ENCODE measurements at places on chromosomes 1 and 21.

- no peak overlapping the region for H3K4me3 ChIP-seq
- DNase-seq: peak; percentile 21
- H3K27ac ChIP-seq: no peak overlapping the region
- H3K4me1 ChIP-seq: no peaks in the 10 kb centered on the region
- no peaks in the 10 kb centered on the region for H3K27me3 ChIP-seq
These were observed 383.8 kb upstream of the VAMP3 start for GRCh38 chr1:7387053-7387927.

- H3K4me3 ChIP-seq: no peak overlapping the region
- H3K36me3 ChIP-seq: no peaks in the 10 kb centered on the region
- H3K4me1 ChIP-seq: peaks cover 51% of the 10 kb centered on the region
- H3K27me3 ChIP-seq: no peaks in the 10 kb centered on the region
- peak overlapping the region; percentile 73 for H3K27ac ChIP-seq
- DNase-seq: no peak
These were observed 220.0 kb downstream of the RERE start for GRCh38 chr1:8597455-8597854.

DNA sequence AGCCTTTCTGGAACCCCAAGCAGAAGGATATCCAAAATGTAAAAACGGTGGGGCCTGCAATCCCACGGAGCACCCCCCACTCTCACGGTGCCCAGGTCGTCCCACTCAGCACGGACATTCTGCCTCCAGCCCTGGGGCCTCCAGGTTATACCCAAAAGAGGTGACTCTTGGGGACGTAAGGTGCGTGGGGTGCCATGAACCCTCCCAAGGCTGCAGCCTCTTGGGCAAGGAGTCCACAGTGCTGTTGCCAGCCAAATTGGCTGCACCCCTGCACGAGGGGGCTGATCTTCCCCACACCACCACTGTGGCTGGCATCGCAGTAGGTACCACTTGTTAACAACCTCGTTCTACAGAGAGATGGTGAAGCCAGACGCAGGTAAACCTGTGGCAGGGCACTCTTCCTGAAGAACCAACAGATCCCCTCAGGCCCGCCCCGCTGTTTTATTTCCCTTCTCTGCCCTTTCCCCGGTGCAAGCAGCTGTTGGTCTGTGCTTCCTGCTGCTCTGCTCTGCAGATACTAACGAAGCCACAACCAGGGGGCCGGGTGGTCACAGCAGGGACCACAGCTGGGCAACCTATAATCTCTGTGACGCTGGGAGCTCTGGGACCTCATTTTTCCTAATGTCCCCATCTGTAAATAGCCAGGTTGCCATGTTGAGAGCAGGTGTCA lies 8.7 kb downstream of the TFF3 start:
- DNase-seq: no peak
- no peak overlapping the region for H3K27ac ChIP-seq
- no peaks in the 10 kb centered on the region for H3K27me3 ChIP-seq
- H3K4me3 ChIP-seq: no peak overlapping the region
- no peaks in the 10 kb centered on the region for H3K4me1 ChIP-seq

DNA sequence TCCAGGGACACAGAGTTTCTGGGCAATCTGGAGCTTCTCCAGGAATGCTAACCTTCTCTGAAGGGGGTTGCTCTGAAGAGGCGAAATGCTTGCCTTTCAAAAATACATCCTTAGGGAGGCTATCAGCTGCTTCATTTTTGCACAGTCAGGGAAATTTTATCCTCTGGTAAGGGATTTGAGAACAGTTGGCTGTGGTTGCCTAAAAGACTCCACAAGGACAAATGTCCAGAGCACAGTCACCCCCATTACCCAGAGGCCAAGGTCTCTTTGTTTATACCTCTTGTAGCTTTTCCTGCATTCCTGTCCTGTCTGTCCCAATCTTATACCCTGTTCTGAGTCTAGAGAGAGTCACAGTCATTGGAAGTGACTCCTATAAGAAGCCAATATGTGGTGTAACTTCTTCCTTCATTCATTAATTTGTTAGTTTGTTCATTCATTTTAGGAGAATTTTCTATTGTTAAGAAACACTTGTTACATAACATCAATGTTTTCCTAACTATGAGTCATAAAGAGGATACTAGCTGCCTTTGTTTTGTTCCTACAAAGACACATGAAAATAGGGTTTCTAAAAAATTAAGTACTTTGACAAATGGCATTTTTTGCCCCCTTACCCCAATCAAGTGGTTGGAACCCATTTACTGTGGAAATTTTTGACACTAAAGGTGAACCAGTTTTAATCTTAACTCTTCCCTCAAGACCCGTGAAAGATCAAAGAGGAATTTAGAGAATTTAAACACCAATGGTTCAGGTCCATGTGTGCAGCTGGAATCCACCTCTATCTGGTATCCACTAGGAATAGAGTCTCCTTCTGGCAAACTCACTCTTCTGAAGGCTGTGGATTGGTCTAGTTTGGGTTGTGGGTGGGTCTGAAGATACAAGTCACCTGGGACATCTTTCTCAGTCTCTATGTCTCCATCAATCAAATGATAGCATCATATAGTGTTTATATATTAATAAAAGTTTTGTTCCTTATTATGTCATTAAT lies 47.1 kb downstream of the GPR88 start:
- H3K27ac ChIP-seq: no peak overlapping the region
- H3K4me3 ChIP-seq: no peak overlapping the region
- no peaks in the 10 kb centered on the region for H3K27me3 ChIP-seq
- H3K36me3 ChIP-seq: no peaks in the 10 kb centered on the region
- H3K4me1 ChIP-seq: no peaks in the 10 kb centered on the region

DNA sequence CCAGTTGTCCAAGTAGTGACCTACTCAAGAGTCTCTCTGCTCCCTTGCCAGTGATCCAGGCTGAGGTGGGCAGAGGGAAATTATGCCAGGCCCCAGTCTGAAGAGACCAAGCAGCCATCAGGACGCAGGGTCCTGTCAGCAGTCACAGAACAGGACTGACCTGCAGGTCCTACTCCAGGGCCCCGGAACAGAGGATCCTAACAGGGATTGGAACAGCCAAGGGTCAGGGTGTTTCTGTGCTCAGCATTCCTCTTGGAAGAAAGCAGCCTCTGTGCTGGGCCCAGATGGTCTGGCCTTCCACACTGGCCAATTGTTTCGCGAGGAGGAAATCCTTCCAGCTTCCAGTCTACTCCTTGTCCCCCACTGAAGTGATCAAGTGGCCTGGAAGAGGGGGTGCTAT lies 41.6 kb upstream of the USP1 start:
- H3K36me3 ChIP-seq: no peaks in the 10 kb centered on the region
- no peak overlapping the region for H3K27ac ChIP-seq
- no peak for DNase-seq
- no peaks in the 10 kb centered on the region for H3K27me3 ChIP-seq
- no peaks in the 10 kb centered on the region for H3K4me1 ChIP-seq

GRCh38 chr21:36545776-36546511 lies 66.0 kb upstream of the CLDN14 start:
- H3K4me1 ChIP-seq: no peaks in the 10 kb centered on the region
- no peak overlapping the region for H3K4me3 ChIP-seq
- DNase-seq: no peak
- no peak overlapping the region for H3K27ac ChIP-seq

DNA sequence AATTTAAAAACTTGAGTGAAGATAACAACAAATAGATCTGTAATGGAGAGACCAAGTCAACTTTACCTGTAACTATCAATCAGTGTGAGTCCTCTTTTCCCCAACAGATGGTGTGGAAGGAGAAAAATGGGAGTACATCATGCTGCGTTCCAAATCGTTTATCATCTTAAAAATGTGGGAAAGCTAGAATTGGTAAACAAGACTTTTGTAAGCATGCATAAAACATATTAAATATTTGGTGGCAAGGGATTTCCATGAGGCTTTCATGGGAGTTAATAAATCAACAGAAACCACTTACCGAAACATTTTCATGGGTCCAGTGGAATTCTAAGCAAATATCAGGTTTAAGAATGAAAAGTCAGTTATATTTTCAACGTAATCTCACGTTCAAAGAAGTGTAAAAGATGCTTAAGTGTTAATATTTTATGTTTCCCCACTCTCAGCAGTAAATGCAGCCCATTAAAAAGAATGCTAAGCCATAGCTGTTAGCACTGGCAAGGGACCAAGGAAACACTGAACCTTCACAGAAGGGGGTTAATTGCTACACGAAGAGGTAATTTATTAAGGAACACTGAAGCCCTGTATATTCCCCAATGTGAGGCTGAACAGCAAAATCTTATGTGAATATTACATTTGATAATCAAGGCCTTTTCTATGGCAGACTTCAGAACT lies 117.0 kb downstream of the ZC3H11B start:
- no peaks in the 10 kb centered on the region for H3K27me3 ChIP-seq
- no peak overlapping the region for H3K4me3 ChIP-seq
- no peak for DNase-seq
- H3K36me3 ChIP-seq: no peaks in the 10 kb centered on the region
- no peak overlapping the region for H3K27ac ChIP-seq

GRCh38 chr21:45211661-45212060 lies 76.0 kb downstream of the POFUT2 start:
- H3K27ac ChIP-seq: no peak overlapping the region
- DNase-seq: no peak
- peaks cover 22% of the 10 kb centered on the region for H3K36me3 ChIP-seq
- no peaks in the 10 kb centered on the region for H3K4me1 ChIP-seq
- no peaks in the 10 kb centered on the region for H3K27me3 ChIP-seq
- H3K4me3 ChIP-seq: no peak overlapping the region

GRCh38 chr21:15252431-15252830 lies 187.6 kb upstream of the NRIP1 start:
- H3K27me3 ChIP-seq: no peaks in the 10 kb centered on the region
- no peak for DNase-seq
- H3K36me3 ChIP-seq: no peaks in the 10 kb centered on the region
- no peak overlapping the region for H3K4me3 ChIP-seq
- H3K27ac ChIP-seq: no peak overlapping the region

GRCh38 chr1:81874940-81875339 lies 74.2 kb downstream of the ADGRL2 start:
- no peak overlapping the region for H3K4me3 ChIP-seq
- DNase-seq: no peak
- no peaks in the 10 kb centered on the region for H3K27me3 ChIP-seq
- H3K36me3 ChIP-seq: no peaks in the 10 kb centered on the region

DNA sequence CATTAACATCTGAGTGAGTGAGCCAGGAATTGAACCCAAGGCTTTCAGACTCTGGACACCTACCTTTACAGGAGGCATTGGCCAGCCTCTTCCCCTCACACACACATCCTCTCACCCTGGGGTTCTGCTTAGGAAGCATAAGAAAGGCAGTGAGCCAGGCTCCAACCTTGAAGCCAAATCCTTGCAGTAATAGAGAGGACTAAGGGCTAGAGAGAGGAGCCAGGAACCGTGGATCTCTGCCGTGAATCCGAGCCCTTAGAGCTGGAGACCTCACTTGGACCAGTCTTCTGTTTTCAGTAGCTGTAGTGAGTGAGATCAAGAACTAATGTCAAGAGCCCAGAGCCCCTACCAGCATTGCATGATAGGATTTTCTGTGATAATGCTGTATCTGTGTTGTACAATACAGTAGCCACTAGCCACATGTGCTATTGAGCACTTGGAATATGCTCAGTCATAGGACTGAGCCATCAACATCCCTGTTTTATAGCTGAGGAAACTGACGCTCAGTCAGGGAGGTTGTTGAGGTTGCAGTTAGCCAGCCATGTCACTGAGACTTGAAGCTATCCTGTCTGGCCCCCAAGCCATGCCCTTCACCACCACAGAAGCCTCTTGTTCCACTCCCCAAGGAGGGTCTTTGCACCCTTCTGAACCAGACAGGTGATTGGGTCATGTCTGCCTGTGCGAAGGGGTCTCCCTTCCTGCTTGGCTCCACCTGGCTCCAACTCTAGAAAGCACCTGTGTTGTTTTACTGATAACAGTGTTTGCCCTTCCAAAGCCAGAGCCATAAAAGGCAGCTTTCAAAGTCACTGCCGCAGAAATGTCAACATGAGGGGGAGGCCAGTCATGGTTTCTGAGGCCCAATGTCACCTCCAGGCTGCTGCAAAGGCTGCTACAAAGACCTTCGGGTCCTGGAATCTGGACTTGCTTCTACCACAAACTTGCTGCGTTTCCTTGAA lies 101.1 kb upstream of the JUN start:
- no peaks in the 10 kb centered on the region for H3K4me1 ChIP-seq
- H3K4me3 ChIP-seq: no peak overlapping the region
- no peaks in the 10 kb centered on the region for H3K36me3 ChIP-seq
- peak overlapping the region; percentile 71 for H3K27ac ChIP-seq
- no peaks in the 10 kb centered on the region for H3K27me3 ChIP-seq

DNA sequence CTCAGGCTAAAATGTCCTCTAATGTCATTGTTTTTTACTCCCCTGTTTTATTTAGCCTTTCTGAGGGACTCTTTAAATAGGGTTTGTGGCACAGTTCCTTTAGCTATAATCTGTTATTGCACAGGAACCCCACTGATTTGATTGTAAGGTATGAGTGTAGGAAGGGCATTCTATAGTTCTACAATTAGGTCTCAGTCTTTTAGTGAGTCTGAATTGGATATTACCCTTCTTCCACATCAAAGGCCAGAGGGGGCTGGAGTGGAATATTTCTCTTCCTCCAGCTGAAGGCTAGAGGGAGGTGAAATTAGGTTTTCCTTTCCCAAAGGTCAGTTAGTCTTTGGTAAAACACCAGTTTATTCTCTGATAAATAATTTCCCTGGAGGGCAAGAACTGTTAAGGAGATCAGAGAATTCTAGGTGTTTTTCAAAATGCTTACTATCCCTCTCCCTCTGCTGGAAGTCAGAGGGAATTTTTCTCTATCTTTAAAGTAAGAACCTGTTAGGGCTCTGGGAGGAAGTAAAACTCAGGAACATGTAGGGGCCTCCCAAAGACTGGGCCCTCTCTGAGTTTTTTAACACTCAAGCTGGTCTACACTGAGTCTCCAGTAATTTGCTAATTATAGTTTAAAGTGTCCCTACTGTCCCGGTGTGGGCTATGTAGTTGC lies 176.3 kb upstream of the ZNHIT6 start:
- H3K27me3 ChIP-seq: no peaks in the 10 kb centered on the region
- H3K36me3 ChIP-seq: no peaks in the 10 kb centered on the region
- H3K4me3 ChIP-seq: no peak overlapping the region

GRCh38 chr1:247701338-247701737 lies 15.1 kb downstream of the OR6F1 start:
- no peak overlapping the region for H3K27ac ChIP-seq
- H3K4me1 ChIP-seq: no peaks in the 10 kb centered on the region
- H3K4me3 ChIP-seq: no peak overlapping the region
- H3K36me3 ChIP-seq: no peaks in the 10 kb centered on the region

GRCh38 chr1:75615613-75616435 lies 4.9 kb upstream of the SLC44A5 start:
- peak overlapping the region; percentile 61 for H3K4me3 ChIP-seq
- no peaks in the 10 kb centered on the region for H3K4me1 ChIP-seq
- no peak overlapping the region for H3K27ac ChIP-seq
- DNase-seq: no peak
- H3K27me3 ChIP-seq: no peaks in the 10 kb centered on the region
